ENCODE measurements at places on chromosomes 2 and 18.
A peak's percentile ranks its signal among the peaks of the same experiment; 100 is the strongest.

GRCh38 chr2:235688511-235689426 is 194.9 kb downstream of the AGAP1 start:
- DNase-seq = no peak

GRCh38 chr2:164917296-164917903 is 37.9 kb downstream of the SLC38A11 start:
- peak; percentile 11 for DNase-seq

- DNase-seq = no peak
Observed at GRCh38 chr2:214807653-214808052, 1.8 kb downstream of the BARD1 start.

DNA sequence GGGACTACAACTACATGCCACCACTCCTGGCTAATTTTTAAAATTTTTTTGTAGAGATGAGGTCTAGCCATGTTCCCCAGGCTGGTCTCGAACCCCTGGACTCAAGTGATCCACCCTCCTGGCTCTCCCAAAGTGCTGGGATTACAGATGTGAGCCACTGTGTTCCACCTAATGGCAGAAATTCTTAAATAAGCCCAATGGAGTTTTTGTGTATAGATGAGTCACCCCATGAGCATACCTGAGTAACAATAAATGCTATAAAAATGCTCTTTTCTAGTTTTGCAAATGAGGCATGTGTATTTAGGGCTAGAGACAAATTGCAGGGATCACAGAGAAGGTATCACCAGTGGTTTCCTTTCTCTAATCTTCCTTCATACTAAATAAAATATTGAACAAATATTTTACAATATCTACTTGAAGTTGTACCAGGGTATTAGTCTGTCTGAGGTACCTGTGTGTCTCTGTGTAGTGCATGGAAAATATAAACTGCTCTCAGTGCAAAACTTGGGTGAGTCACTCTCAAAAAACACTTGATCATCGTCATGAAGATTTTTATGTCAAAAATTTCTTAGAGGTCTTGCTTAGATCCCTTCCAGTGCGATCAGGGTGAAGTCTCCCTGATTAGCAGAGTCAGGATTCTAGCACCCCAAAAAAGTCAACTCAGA is 337.1 kb upstream of the MMADHC start:
- DNase-seq = no peak

GRCh38 chr2:11534071-11534745 is 363 bp downstream of the GREB1 start:
- DNase-seq = no peak

DNA sequence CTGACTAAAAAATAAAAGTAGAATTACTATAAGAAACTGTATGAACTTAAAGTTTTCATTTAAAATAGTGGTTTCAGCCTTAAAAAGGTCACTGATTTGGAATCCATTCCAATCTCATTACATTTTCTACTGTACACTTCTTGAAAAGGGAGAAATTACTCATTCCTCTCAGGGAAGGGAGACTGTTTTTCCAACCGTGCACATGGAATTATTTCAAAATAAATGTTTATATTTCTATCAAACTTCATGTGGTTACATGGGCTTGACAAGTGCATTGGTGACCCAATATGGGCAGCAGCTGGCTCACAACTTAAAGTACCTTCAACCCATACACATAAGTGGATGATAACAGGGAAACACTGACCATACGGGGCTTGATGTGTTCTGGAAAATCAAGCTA is 324.5 kb upstream of the THUMPD2 start:
- DNase-seq = no peak

DNA sequence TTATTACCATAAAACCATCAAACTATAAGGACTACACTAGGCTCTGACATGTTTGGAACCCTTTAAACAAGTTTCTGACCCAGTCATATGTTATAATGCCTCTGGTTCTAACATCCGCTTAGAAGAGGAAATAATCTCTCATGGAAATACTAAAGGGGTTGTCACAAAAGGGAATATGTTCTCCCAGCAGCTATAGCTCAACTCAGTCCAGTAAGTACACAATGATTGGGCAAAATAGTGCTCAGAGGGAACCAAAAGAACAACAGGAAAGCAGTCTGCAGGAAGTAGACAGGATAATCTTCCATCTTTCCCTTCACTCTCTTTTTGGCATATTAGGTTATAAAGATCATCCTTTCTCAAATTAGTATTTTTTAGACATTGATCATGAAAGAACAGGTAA is 4.3 kb downstream of the SRBD1 start:
- no peak for DNase-seq

GRCh38 chr2:219500135-219500534 is 1.4 kb downstream of the GMPPA start:
- no peak for DNase-seq

GRCh38 chr2:55014962-55015939 is 35.0 kb downstream of the RTN4 start:
- DNase-seq = no peak

DNA sequence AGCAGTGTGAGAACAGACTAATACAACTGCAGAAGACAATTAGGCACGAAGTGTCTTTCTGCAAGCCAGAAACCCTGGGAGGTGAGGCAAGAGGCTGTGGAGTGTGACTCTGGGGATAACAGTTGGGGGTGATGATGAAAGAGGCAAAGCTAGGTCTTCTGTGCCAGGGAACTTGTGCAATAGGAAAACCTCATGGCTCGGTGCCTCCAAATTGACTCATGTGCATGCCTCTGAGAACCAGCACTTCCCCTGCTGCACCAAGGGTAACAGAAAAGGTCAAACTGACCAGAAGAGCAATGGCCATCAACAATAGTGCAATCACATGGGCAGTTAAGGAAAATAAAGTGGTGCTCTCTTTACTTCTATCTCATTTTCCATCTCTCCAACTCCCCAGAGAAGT is 136.4 kb downstream of the SCG2 start:
- no peak for DNase-seq

DNA sequence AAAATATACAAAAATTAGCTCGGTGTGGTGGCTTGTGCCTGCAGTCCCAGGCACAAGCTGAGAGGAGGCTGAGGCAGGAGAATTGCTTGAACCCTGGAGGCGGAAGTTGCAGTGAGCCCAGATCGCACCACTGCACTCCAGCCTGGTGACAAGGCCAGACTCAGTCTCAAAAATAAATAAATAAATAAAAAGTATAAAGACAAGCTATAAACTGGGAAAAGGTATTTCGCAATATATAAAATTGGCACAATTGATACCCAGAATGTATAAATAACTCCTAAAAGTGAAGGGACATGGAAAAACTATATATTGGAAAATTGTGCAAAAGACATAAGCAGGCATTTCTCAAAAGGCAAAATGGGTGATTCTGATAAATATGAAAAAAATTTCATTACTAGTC is 657.9 kb upstream of the SLC8A1 start:
- no peak for DNase-seq

DNA sequence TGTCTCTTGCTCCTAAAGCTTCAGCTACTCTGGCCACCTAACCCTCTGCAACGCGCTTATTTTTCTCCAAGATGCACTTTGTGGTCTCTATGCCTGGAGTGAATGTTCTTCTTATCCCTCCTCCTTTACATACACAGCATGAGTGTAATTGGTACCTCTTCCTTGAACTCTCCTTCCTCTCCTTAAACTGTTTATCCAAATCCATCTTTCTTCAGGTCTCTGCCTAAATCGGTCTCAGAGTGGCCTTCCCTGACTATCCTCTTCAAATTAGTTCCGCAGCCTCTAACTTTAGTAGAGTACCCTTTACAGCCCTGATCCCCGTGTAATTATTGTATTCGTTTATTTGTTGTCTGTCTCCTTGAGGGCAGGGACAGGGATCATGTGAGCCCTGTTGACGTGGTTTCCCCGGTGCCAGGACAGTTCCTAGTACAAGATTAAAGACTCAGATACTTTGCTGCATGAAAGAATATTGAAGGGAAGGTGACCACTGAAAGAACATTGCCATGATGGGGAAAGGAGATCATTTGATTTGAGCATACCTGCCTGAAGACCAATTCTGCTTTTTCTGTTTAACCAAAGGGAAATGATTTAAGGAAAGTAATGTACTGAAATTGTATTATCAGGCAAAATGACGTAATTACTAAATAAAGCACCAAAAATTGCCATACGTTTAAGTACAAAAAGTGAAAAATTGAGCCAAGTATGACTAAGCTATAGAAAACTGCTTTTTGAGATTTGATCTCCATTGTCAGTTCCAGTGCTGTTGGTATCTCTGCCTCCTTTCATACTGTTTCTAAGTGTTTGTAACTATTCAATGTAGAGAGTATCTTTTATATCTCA is 1.2 kb downstream of the CNOT9 start:
- no peak for DNase-seq
